ENCODE measurements at places on chromosomes 5 and 9.
A peak's percentile ranks its signal among the peaks of the same experiment; 100 is the strongest.

GRCh38 chr9:133961226-133962165, 30.6 kb downstream of the VAV2 start:
- DNase-seq, result no peak

GRCh38 chr5:114120166-114120565, 241.7 kb upstream of the KCNN2 start:
- no peak for DNase-seq

- no peak for DNase-seq
These were observed 258.7 kb upstream of the IRX4 start for GRCh38 chr5:2141254-2142000.

DNA sequence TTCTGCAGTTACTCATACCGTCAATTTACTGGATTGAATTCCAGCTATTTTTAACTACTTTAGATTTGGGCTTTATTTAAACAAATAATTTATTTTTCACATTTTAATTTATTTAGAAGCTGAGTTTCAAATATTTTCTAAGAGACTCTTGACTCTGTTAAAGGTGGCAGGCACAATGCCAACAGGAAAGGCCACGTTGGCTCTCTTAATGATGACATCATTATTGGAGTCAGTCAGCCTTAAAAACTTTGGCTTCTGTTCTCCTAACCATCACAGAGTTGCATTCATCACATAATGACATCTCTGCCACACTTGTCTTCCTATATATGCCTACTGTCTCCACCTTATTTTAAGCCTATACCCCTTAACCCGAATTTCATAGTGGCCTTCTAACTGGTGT, 172.3 kb upstream of the PLPPR1 start:
- DNase-seq, result no peak

GRCh38 chr9:86795823-86796553, 151.3 kb downstream of the GAS1 start:
- no peak for DNase-seq

DNA sequence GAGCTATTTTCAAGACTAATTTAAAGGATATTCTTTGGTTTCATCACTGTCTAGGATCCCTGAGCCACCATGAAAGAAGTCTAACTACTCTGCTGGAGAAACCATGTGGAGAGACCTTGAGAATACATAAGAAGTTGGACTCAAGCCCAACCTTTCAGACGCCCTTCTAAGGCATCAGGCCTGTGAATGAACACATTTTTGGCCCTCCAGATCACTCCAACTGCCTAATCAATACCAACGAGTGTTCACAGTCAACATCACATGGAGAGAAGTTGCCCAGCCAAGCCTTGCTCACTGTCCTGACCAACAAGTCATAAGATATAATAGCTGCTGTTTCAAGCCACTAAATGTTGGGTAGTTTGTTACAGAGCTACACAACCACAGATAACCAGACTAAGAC, 100.7 kb downstream of the EPB41L4A start:
- DNase-seq, result no peak

DNA sequence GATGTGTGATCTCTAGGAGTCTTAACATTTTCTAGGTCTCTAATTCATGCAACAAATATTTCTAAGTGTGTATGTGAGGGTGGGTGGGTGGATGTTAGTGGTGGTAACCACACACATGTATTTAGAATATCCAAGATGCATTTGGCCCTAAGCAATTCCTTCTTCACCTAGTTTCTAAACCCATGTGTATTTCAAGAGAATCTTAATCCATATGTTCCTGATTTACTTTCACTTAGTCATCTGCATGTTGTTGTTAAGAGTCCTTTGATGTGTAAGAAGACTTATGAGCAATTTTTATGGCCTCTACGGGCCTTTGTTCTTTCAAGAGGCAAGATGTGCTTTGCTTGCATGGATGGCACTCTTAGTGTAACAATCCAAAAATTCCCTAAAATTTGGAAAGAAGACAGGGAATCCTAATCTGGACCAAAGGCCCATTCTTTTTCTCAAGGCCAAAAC, 282.6 kb downstream of the SPATA31D1 start:
- no peak for DNase-seq

DNA sequence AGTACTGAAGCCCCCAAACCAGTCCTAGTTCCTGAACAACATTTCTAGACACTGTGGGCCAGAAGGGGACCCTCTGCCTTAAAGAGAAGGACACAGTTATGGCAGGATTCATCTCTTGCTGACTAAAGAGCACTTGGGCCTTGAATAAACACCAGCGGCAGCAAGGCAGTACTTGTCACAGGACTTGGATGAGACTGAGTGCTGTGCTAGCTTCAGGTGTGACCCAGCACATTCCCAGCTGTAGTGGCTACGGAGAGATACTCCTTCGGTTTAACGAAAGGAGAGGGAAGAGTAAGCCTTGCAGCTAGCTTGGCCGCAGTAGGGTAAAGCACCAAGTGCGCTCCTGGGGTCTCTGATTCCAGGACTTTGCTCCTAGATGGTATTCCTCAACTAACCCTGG, 10.9 kb upstream of the STX17 start:
- DNase-seq, result no peak

DNA sequence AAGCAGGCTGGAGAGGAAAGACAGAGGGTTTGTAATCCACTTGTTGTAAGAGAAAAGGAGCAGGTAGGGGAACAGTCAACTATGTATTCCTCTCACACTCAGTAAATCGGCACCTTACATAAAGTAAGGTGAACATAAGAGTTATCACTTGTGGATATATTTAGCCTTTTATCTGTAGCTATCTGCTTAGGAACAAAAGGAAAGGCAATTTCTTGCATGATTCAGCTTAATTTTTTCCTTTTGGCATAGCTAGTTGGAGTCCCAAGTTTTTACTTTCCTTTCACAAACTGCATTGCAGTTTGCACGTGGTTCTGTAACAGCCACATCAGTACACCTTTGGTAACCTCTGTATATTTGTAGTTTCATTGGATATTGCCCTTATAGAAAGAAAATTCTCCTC, 250.9 kb upstream of the PIK3R1 start:
- no peak for DNase-seq

GRCh38 chr9:2271426-2271825, 256.3 kb downstream of the SMARCA2 start:
- DNase-seq, result no peak

DNA sequence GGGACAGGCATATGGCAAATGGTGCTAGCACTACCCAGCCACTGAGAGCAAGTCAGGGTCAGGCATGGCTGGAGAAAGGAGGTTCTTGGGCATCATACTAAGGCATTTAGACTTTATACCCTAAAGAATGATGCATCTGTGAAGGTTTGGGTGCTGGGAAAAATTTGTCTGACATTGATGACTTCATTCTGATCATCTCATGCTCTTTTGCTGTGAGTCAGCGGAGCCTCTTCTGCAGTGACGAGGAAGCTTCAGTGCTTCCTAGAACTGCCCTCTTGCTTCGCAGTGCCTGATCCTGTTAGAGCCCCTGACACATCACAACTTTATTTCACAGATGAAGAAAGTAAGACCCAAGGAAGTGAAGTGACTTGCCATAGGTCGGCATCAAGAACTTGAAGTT, 266.6 kb upstream of the GAS1 start:
- no peak for DNase-seq

- no peak for DNase-seq
These were observed 91.9 kb upstream of the STC2 start for GRCh38 chr5:173420108-173420507.

DNA sequence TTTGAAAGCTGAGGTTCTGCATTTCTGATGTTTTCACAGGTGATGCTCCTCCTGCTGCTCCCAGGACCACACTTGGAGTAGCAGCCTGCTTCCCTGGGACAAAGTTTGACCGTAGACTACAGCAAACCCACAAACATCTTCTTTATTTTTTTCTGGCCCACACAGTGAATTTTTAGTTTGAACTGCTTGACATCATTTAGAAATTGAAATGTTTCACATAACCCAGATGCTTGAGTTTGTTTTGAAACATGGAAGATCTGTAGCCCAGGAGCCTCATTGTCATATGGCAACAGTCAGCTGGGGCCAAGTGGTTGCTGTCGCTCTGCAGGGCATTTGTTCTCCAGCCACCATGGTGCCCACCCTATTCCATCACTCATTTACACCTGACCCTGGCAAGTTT, 8.4 kb downstream of the SH3TC2 start:
- DNase-seq, result no peak

DNA sequence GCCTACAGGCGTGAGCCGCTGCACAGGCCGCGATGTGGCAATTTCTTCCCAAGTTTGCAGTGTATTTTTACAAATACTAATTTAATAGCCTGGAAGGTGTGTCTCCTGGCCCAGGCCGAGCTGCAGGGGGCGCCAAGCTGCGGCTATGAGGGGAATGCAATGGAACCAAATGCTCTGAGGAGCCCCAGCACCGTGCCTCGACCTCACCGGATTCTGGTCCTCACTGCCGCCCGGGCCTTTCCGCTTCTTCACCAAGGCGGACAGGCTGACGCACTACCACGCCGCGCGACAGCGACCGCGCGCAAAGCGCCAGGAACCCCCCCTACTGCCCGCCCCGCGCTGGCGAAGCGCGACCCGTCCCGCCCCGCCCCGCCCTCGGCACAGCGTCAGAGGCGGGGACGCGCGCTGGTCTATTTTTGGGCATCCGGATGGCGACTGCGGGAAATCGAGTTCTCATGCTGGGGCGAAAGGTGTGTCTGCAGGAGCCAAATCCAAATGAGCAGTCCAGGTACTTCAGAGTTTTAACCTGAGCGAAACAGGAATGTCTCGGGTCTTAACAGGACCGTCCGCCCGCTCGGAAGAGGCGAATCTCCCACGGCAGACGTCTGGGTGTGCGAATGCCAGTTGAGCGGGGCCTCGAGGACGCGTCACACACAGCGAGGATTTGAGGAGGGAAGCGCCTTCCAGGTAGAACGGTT, 31.7 kb upstream of the PRXL2C start:
- peak; percentile 52 for DNase-seq

- DNase-seq, result no peak
These were observed 23.2 kb upstream of the IER5L start for GRCh38 chr9:129201289-129201688.

DNA sequence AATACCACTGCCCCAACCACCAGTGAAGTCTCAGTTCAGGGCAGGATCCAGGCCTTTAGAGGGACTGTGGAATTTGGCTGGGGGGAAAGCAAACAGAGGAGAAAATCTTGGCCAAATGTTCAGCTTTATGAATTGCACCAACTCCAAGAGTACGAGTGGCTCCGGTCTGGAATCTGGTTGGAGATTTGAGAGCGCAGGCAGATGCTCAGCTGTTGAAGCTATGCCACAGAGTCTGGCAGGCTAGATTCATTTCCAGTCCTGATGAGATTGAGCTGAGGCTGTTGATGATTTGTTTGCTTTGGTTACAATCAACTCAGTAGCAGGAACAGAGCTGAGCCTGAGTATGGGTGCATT, 9.1 kb upstream of the HSPB3 start:
- no peak for DNase-seq

GRCh38 chr5:147949711-147950573, 43.6 kb upstream of the C5orf46 start:
- no peak for DNase-seq

DNA sequence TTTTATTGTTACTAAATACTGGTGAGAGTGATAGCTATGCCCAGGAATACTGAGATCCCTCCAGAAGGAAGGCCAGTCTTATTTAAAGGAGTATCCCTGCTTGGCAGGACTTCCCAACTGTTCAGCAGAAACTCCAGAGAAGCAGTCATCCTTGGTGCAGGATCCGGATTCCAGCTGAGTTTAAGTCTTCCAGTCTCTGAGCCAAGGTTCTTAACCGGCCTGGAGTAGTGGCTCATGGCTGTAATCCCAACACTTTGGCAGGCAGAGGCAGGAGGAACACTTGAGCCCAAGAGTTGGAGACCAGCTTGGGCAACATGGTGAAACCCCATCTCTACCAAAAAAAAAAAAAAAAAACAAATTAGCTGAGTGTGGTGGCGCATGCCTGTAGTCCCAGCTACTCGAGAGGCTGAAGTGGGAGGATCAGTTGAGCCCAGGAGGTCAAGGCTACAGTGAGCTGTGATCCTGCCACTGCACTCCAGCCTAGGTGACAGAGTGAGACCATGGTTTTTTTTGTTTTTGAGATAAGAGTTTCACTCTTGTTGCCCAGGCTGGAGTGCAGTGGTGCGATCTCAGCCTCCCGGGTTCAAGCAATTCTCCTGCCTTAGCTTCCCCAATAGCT, 7.6 kb downstream of the NAIF1 start:
- DNase-seq, result no peak
